ENCODE measurements at places on chromosomes 7 and 10.

- no peak for DNase-seq
These were observed 21.7 kb downstream of the RNF32 start for GRCh38 chr7:156662277-156662676.

- DNase-seq: peak; percentile 52
These were observed 70.8 kb upstream of the MEOX2 start for GRCh38 chr7:15757041-15758000.

DNA sequence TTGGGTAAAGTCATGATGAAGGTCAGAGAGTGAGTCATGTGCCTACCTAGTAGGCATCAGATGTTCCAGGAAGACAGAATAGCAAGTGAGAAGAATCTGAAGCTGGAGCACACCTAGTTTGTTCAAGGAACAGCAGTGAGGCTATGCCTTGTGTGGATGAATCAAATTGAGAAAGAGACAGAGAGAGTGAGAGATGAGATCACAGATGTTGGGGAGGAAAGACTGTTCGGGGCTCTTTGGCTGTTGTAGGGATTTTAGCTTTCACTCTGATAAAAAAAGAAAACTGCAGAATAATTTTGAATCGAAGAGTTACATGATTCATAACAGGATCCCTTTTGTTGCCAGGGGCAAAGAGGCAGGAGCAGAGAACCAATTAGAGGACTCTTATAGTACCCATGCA is 6.3 kb downstream of the LIPF start:
- no peak for DNase-seq

DNA sequence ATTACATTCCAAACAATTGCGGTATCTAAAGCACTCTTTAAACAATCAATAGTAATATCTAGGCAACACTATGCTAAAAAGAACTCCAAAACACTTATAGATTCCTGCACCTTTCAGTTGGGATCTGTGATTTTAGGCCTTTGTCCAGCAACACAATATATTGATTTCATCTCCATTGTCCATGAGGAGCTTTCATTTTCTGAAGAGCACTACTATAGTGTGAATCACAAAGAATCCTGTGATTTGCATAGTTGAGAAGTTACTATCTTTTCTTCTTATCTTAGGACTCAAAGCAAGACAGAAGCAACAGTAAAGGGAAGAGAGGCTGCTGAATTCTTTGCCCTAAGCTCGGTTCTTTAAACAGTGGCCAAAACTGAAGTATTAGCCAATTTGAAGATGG is 846.8 kb downstream of the IPMK start:
- DNase-seq: no peak

DNA sequence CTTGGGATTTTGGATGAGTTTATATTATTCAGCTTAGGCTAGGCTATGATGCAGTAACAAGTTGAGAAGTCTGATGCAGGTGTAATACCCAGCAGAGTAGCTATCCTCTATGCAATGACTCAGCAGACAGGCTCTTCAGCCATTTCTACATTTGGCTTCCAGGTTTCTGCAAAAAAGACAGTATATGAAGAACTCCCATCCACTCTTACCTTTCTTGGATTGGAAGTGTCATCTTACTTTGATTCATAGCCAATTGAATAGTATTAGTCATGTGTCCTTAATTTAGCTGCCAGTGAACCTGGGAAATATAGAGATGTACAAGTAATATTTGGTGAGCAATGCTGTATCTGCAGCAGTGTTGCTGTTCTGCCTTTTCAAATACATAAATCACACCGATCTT is 127.8 kb upstream of the NPSR1 start:
- no peak for DNase-seq

- peak; percentile 35 for DNase-seq
These were observed 688.1 kb downstream of the LRMDA start for GRCh38 chr10:76119515-76119914.
